Stimulated activated CD8-positive, alpha-beta memory T cell treated with anti-CD3 and anti-CD28 coated beads, Interleukin-12 subunit alpha, Interleukin-12 subunit beta, amount 100 ng/mL, for 1 hour (primary cell): ENCODE measurements at places on chromosomes 5 and 9.

- no peak for DNase-seq
These were observed 30.3 kb upstream of the TIFAB start for GRCh38 chr5:135482381-135482933.

DNA sequence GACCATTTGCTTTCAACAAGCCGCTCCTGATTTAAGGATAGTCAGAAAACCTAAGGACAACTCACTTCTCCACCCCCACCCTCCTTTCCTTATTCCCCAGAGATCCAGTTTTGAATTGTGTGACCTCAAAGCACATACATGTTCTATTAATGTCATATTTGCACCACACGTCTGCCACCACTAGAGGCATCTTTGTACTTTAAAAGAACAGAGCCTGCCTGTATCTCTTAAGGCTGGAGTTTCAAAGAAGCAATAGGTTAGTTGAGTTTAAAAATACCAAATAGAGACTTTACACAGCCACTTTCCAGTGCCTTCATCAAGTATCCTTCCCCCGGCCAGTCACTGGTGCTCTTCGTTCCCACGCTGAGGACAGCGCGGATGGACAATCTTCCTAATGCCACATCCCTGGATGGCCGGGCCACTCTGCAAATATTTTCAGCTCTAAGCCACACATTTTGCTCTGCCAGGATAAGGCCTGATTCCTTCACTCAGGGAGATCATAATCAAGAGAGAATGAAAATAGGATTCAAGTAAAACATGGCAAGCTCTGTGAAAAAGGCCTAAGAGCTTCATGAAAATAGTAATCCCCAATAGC, 146.3 kb downstream of the SNCAIP start:
- DNase-seq = no peak

DNA sequence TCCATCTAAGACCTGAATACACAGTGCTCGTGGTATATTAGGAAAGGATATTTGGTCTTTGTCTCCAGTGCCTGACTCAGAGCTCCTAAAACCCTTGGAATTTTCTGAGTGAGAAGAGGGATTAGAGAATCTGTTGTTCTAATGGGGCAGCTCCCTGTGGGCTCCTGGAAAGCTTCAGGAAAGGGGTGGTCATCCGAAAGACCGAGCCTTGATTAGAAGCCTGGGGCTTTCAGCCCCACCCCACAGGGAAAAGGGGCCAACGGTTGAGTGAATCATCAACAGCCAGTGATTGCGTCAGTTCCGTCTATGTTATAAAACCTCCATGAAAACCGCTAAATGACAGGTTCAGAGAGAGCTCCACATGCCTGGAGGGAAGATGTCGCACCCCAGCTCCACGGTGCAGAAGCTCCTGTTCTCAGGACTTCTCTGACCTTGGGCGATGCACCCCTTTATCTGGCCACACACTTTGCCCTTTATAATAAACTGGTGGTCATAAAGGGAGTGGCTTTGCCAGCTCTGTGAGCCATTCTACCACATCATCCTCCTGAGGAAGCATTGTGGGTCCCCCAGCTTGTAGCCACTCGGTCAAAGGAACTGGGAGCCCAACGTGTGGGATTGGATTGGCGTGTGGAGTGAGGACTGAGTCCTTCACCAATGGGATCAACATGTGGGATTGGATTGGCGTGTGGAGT, 71.0 kb upstream of the ICE1 start:
- no peak for DNase-seq

DNA sequence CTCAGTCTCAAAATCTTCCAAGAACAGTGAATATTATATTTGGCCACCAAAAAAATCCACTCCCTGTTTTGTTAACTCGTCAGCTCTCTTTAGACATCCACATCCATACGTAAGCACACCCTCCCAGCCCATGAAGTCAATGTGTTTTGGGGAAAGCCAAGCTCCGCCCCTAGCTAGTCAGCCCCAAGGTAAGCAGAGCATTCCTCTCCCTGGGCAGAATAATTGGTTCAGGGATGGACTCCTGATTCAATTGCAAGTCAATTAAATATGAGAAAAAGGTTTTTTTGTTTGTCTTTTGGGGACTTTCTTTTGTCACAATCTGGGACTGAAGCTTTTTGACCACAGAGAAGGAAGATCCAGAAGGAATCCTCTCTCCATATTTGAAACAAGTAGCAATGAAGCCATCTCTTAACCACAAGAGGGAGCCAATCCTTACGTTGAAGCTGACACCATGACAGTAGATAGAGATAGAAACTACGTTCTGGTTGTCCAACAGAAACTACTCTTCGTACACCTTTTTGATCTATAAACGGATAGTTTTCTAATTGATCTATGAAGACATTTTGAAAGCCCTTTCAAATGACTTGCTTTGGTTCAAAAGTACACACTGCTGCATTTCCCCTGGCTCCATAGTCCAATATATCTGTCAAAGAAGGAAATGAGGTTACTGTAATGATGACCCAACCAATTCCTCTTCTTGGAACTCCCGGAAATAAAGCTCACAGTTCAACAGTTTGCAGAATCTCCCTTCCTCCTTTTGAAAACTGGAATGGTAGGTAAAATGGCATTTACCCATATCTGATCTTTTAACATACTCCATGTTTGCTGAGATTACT, 166.4 kb downstream of the TLE1 start:
- no peak for DNase-seq

- no peak for DNase-seq
These were observed 234.8 kb upstream of the WWC1 start for GRCh38 chr5:168056499-168057182.

- DNase-seq = no peak
These were observed 779.9 kb upstream of the ACO1 start for GRCh38 chr9:31604531-31604930.

GRCh38 chr5:43874772-43875171, 271.8 kb downstream of the NNT start:
- no peak for DNase-seq

DNA sequence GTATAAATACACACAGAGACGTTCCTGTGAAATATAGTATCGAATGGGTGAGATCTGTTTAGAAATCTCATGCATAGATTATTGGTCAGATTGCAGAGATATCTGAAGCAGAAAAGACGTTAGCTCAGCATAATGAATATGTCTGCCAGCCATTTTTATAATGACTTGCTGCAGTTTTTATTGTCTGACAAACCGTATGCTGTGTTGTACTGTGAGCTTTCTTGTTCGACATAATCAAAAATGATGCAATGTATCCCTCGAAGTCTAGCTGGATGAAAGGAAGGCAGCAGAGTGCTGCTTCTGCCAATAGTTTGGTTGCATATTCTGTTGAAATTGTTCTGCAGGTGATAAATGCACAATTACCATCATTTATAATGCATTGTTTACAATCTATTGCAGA, 514.9 kb upstream of the ARRDC3 start:
- no peak for DNase-seq

GRCh38 chr5:124730381-124730780, 16.1 kb downstream of the ZNF608 start:
- no peak for DNase-seq
